ENCODE measurements at places on chromosomes 7 and 10. TPM values are rescaled to one million over a fixed set of nuclear protein-coding genes. Genes with fewer than 3 reads are reported as not detected.

The SUPV3L1 gene
- 26.5 TPM for total RNA-seq

The HPSE2 gene
- 0.89 TPM for total RNA-seq

The KCP gene
- total RNA-seq, result 1.5 TPM

The SLC18A3 gene
- 5.2 TPM for total RNA-seq

The LIPJ gene
- total RNA-seq, result 0.40 TPM

The METTL2B gene
- 36.8 TPM for total RNA-seq

The GJD4 gene
- total RNA-seq, result not detected

The HOXA10 gene
- 14.0 TPM for total RNA-seq

The ARPC1A gene
- total RNA-seq, result 99.9 TPM

The KAZALD1 gene
- 10.0 TPM for total RNA-seq

The H2BK1 gene
- total RNA-seq, result not detected

The SPDYE3 gene
- total RNA-seq, result not detected

The TMEM270 gene
- total RNA-seq, result not detected

The AHR gene
- 48.8 TPM for total RNA-seq
